ENCODE measurements at places on chromosomes 6 and 20.
A peak's percentile ranks its signal among the peaks of the same experiment; 100 is the strongest.

GRCh38 chr20:10553326-10553984 is 118.3 kb downstream of the SLX4IP start:
- no peak overlapping the region for H3K27ac ChIP-seq
- H3K27me3 ChIP-seq: no peaks in the 10 kb centered on the region
- no peak overlapping the region for H3K4me3 ChIP-seq
- no peaks in the 10 kb centered on the region for H3K36me3 ChIP-seq
- DNase-seq: peak; percentile 58
- peaks cover 51% of the 10 kb centered on the region for H3K4me1 ChIP-seq

GRCh38 chr20:19317237-19318069 is 105.0 kb downstream of the SLC24A3 start:
- H3K27ac ChIP-seq: no peak overlapping the region
- peaks cover 2% of the 10 kb centered on the region for H3K4me1 ChIP-seq
- no peaks in the 10 kb centered on the region for H3K36me3 ChIP-seq
- H3K4me3 ChIP-seq: no peak overlapping the region

DNA sequence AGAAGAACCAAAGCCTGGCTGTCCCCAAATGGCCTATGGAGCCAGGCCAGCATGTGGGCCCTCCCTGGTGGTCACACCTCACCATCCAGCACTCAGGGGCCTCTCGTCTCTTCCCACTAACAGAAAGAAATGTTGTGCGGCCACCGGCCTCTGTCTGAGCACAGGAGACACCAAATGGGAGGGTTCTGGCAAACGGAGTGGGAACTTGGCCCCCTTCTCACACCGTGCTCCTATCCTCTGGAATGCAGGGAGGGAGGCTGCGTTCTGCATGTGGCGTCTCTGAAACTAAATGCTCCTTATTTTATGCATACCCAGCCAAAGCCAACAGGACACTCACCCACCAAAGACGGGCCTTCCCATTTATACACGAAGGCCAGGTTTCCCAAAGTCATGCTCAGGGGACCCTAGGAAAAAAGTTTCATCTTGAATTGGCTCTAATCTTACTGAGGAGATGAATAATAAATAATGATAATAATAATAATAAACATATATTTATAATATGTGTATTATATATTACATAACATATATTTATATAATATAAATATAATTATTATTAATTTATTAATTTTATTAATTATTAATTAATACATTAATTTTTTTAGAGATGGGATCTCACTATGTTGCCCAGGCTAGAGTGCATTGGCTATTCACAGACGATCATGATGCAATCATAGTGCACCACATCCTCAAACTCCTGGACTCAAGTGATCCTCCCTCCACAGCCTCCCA is 102.4 kb downstream of the FOXF2 start:
- peaks cover 10% of the 10 kb centered on the region for H3K27me3 ChIP-seq
- H3K27ac ChIP-seq: no peak overlapping the region
- no peaks in the 10 kb centered on the region for H3K4me1 ChIP-seq

DNA sequence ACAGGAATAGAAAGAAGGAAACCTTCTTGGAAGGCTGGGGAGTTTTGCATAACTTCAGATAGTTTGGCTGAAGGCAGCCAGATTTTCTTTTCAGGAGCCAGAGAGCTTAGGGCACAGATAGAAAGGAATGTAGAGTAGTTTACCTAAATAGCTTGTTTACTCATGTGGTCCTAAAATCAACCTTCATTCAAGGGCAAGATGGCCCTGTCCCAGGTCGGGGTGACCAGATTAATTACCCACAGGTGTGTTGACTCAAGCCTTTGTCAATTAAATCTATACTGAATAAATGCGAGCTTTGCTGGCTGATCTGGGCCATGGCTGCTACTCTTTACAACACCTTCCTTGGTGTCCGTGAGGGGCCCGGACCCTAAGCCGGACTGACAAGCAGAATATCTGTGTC is 792.0 kb upstream of the MAN1A1 start:
- no peaks in the 10 kb centered on the region for H3K36me3 ChIP-seq
- no peak overlapping the region for H3K27ac ChIP-seq
- no peak overlapping the region for H3K4me3 ChIP-seq
- no peaks in the 10 kb centered on the region for H3K4me1 ChIP-seq

- H3K27me3 ChIP-seq: no peaks in the 10 kb centered on the region
- no peak overlapping the region for H3K4me3 ChIP-seq
- H3K27ac ChIP-seq: no peak overlapping the region
- DNase-seq: no peak
- H3K36me3 ChIP-seq: peaks cover 8% of the 10 kb centered on the region
Observed at GRCh38 chr6:111119571-111120329, 32.4 kb downstream of the SLC16A10 start.

DNA sequence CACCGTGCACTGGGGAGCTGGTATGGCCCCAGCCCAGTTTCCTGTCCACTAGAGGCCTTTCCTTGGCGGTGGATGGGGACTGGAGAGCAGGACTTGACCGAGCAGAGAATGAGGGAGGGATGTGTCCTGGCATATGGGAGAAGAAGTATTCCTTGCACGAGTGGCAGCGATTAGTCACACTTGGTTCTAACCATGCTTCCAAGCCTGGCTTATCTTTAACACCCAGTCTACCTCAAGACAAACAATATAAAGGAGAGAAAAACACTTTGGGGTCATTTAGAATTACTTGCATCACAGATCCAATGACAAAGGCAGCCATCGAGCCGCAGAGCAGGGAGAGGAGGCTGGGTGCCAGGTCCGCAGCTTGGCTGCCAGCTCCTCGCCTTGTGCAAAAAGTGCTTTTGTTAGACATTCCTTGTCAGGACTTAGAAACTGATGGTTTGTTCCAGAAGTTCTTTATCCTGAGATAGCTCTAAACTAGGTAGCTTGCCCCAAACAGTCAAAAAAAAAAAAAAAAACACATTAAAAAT is 214.9 kb upstream of the GMDS start:
- H3K27ac ChIP-seq: no peak overlapping the region
- H3K27me3 ChIP-seq: peaks cover 3% of the 10 kb centered on the region
- H3K36me3 ChIP-seq: no peaks in the 10 kb centered on the region
- DNase-seq: no peak

DNA sequence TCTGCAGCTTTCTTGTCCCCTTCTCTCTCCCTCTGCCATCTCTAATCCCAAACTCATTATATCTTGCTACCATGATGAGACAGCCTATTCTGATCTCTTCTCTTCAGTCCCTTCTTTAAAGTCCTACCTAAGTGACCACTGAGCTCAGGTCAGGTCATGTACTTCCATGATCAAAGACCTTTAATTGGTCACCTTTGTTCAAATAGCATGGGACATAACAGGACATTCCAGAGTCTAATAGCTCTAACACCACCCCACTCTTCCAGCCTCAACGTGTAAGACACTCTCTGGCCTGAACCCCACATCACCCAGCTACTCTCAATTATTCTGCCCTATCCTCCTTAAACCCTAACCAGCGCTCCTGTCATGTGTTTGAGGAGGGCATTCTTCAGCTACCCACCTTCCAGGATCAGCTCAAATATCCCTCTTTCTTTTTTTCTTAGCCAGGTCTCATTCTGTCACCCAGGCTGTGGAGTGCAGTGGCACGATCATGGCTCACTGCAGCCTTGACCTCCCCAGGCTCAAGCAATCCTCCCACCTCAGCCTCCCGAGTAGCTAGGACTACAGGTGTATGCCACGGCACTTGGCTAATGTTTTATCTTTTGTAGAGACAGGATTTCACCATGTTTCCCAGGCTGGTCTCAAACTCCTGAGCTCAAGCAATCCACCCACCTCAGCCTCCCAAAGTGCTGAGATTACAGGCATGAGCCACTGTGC is 2.1 kb upstream of the SMLR1 start:
- peaks cover 3% of the 10 kb centered on the region for H3K27me3 ChIP-seq
- no peaks in the 10 kb centered on the region for H3K36me3 ChIP-seq
- DNase-seq: no peak
- H3K27ac ChIP-seq: no peak overlapping the region
- peaks cover 2% of the 10 kb centered on the region for H3K4me1 ChIP-seq

GRCh38 chr6:85241498-85242052 is 208.3 kb upstream of the NT5E start:
- no peak overlapping the region for H3K27ac ChIP-seq
- H3K27me3 ChIP-seq: no peaks in the 10 kb centered on the region
- no peak for DNase-seq
- no peaks in the 10 kb centered on the region for H3K4me1 ChIP-seq
- no peaks in the 10 kb centered on the region for H3K36me3 ChIP-seq
- H3K4me3 ChIP-seq: no peak overlapping the region

- no peak overlapping the region for H3K27ac ChIP-seq
- no peaks in the 10 kb centered on the region for H3K36me3 ChIP-seq
- peaks cover 24% of the 10 kb centered on the region for H3K4me1 ChIP-seq
- peaks cover 6% of the 10 kb centered on the region for H3K27me3 ChIP-seq
Observed at GRCh38 chr6:167748458-167749379, 78.0 kb upstream of the AFDN start.

GRCh38 chr6:160992061-160992979 is 751 bp downstream of the MAP3K4 start:
- H3K27me3 ChIP-seq: no peaks in the 10 kb centered on the region
- no peak for DNase-seq
- no peaks in the 10 kb centered on the region for H3K36me3 ChIP-seq
- H3K4me1 ChIP-seq: peaks cover 12% of the 10 kb centered on the region
- peak overlapping the region; percentile 86 for H3K4me3 ChIP-seq

DNA sequence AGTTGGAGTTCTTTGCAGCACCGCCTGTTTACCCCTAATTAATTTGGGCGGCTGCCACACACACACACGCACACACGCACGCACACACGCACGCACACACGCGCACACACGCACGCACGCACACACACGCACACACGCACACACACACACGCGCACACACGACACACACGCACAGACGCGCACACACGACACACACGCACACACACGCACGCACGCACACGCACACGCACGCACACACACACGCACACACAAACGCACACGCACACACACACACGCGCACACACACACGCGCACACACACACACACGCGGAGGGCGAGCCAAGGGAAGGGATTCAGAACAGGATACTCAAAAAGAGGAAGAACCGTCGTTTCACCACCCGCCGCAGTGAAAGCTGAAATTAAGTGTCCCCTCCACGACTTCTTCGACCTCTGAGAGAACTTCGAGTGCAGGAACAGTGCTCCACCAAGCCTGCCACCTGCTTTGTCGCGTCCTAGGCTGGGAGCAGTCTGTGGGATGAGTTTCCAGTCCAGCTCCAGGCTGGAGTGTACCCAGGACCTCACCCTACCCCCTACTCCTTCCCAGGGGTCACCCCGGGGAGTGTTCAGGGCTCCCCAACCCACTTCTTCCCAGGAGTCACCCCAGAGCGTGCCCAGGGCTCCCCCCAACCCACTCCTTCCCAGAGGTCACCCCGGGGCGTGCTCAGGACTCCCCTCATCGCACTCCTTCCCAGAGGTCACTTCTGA is 1.1 kb downstream of the RNASET2 start:
- peaks cover 2% of the 10 kb centered on the region for H3K27me3 ChIP-seq
- H3K27ac ChIP-seq: no peak overlapping the region
- no peak for DNase-seq
- peak overlapping the region; percentile 85 for H3K4me3 ChIP-seq
- H3K36me3 ChIP-seq: peaks cover 10% of the 10 kb centered on the region

GRCh38 chr20:17568045-17568788 is 1.7 kb upstream of the DSTN start:
- peak overlapping the region; percentile 95 for H3K27ac ChIP-seq
- DNase-seq: no peak
- H3K27me3 ChIP-seq: no peaks in the 10 kb centered on the region
- peaks cover 43% of the 10 kb centered on the region for H3K4me1 ChIP-seq
- peak overlapping the region; percentile 89 for H3K4me3 ChIP-seq

DNA sequence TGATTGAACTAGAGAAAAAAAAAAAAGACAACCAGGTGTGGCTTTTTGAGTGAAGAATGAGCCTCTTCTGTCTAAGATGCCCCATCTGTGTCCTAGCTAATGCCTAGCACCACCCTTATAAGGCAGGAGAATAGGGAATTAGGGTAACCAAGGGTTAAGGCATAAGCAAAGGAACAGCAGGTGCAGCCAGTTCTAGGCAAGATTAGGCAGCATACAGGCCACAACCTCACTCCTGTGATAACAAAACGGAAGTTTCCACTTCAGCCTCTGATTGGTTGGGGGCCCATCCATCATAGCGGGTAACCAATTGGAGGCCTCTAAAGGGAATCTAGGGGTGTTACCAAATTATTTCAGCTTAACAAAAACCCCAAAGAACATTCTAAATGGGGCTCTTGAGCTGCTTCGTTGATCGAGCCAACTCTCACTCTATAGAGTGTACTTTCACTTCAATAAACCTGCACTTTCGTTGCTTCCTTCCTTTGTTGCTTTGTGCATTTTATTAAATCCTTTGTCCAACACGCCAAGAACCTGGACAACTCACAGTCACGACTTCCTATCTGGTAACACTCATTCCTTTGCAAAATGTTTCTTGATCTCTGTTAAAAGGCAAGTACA is 61.9 kb upstream of the TAGAP start:
- no peak overlapping the region for H3K4me3 ChIP-seq
- DNase-seq: no peak
- H3K27ac ChIP-seq: no peak overlapping the region
- H3K4me1 ChIP-seq: peaks cover 16% of the 10 kb centered on the region
- no peaks in the 10 kb centered on the region for H3K36me3 ChIP-seq

- no peak overlapping the region for H3K4me3 ChIP-seq
- no peaks in the 10 kb centered on the region for H3K27me3 ChIP-seq
- DNase-seq: no peak
- H3K36me3 ChIP-seq: no peaks in the 10 kb centered on the region
- peaks cover 31% of the 10 kb centered on the region for H3K4me1 ChIP-seq
Observed at GRCh38 chr20:15596220-15596890, 976.9 kb downstream of the KIF16B start.

GRCh38 chr6:53565886-53566285 is 21.0 kb upstream of the GCLC start:
- no peak overlapping the region for H3K4me3 ChIP-seq
- no peak for DNase-seq
- no peaks in the 10 kb centered on the region for H3K27me3 ChIP-seq
- no peak overlapping the region for H3K27ac ChIP-seq
- H3K4me1 ChIP-seq: peaks cover 15% of the 10 kb centered on the region
- peaks cover 3% of the 10 kb centered on the region for H3K36me3 ChIP-seq

- no peaks in the 10 kb centered on the region for H3K27me3 ChIP-seq
- H3K4me1 ChIP-seq: peaks cover 25% of the 10 kb centered on the region
- no peak for DNase-seq
- no peak overlapping the region for H3K4me3 ChIP-seq
- H3K36me3 ChIP-seq: no peaks in the 10 kb centered on the region
Observed at GRCh38 chr6:45388328-45388727, 10.6 kb upstream of the SUPT3H start.

GRCh38 chr20:33731693-33732165 is at the start of gene ZNF341:
TSS of gene ZNF341 (plus strand) at chr20:33731996. CDS start at chr20:33732022, 26 bp downstream.
- peak within 1 kb of the TSS; percentile 68 for H3K4me3 ChIP-seq
- DNase-seq: peak; percentile 95
- peak within 1 kb of the TSS; percentile 92 for H3K27ac ChIP-seq
- peaks cover 44% of the 10 kb centered on the region for H3K4me1 ChIP-seq

GRCh38 chr20:34220561-34220960 is 20.7 kb upstream of the ASIP start:
- no peak overlapping the region for H3K27ac ChIP-seq
- no peak for DNase-seq
- H3K27me3 ChIP-seq: no peaks in the 10 kb centered on the region

DNA sequence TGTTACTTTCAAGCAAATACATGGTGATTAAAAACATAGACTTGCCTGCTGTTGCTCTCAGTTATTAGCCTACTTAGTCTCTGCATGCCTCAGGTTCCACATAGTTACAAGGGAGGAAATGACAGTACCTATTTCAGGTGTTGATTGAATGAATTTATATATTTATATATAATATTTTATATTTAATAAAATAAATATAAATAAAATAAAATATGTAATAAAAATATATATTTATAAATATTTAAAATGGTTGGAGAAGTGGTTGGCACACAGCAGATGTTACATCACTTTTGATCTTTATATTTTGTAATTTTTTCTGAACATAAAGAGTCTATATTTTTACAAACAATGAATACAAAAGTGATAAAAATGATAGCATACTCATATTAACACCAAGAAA is 716.0 kb upstream of the EYS start:
- no peak for DNase-seq
- H3K4me3 ChIP-seq: no peak overlapping the region
- H3K36me3 ChIP-seq: no peaks in the 10 kb centered on the region
- peaks cover 17% of the 10 kb centered on the region for H3K27me3 ChIP-seq
- H3K27ac ChIP-seq: no peak overlapping the region
